ENCODE measurements at places on chromosomes 16 and 17. TPM values are rescaled to one million over a fixed set of nuclear protein-coding genes. Genes with fewer than 3 reads are reported as not detected.

DDX52 gene
- total RNA-seq: 21.2 TPM

TMEM132E gene
- total RNA-seq: 0.80 TPM

DEXI gene
- total RNA-seq: 50.4 TPM

CDH1 gene
- 1.0 TPM for total RNA-seq

ZNF267 gene
- 10.4 TPM for total RNA-seq

KRTAP9-3 gene
- total RNA-seq: not detected

GEMIN4 gene
- 9.8 TPM for total RNA-seq

GRCh38 chr17:8176998-8177731 is 985 bp upstream of the TMEM107 start:
- peak overlapping the region; percentile 78 for H3K4me3 ChIP-seq
- no peaks in the 10 kb centered on the region for H3K36me3 ChIP-seq
- peak overlapping the region; percentile 92 for H3K27ac ChIP-seq
- peaks cover 33% of the 10 kb centered on the region for H3K4me1 ChIP-seq

DNA sequence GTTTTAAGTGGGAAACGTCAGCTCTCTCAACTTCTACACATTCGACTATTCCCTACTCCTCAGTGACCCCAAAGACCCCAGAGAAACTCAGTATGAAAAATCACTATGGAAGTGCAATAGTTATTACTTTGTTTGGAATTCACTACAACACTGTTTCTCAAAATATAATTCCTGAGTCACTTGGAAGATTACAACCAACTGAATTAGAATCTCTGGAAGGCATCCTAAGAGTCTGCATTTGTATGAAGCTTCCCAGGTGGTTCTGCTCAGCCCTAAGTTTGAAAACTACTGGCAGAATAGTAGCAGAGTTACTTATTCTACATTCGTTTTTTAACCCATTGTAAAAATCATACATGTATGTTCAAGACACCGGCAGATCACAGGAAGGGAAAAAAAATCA is 525.6 kb downstream of the MAF start:
- H3K4me3 ChIP-seq: no peak overlapping the region
- no peaks in the 10 kb centered on the region for H3K27me3 ChIP-seq
- DNase-seq: peak; percentile 58
- no peak overlapping the region for H3K27ac ChIP-seq

DNA sequence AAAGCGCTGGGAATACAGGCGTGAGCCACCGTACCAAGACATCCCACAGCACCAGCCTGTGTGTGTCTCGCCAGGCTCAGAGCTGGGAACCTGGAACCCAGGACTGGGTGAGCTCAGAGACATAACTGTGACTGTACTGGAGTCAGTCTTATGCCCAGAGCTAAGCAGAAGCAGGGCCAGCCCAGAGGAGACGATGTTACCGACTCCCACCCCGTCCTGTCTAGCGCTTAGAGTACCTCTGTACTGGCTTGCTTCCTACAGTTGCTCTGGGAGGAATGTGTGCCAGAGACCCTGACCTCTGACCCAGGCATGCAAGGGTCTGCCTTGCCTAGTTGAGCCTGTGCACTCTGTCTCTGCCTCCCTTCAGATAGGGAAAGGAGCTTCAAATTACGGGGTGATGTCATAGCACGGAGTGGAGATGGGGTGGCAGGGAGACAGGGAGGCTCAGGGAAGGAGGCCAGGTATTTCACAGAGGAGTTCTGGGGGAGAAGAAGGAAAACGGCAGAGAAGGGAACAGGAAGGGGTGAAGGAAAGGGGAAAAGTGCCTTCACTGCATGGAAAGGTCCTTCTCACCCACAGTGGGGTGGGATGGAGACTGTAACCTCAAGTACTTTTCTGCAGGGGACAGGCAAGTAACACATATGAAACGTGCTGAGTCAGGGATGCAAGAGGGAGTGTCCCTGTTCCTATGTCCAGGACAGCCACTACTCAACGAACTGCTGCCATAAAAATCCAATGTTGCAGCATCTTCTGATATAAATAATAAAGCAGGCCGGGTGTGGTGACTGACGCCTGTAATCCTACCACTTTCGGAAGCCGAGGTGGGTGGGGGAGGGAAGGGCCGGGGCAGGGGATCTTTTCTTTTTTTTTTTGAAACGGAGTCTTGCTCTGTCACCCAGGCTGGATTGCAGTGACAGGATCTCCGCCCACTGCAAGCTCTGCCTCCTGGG is 5.8 kb upstream of the ARMC5 start:
- H3K27me3 ChIP-seq: no peaks in the 10 kb centered on the region
- H3K27ac ChIP-seq: peak overlapping the region; percentile 62
- peak; percentile 74 for DNase-seq
- H3K4me1 ChIP-seq: peaks cover 59% of the 10 kb centered on the region
- H3K4me3 ChIP-seq: no peak overlapping the region

DNA sequence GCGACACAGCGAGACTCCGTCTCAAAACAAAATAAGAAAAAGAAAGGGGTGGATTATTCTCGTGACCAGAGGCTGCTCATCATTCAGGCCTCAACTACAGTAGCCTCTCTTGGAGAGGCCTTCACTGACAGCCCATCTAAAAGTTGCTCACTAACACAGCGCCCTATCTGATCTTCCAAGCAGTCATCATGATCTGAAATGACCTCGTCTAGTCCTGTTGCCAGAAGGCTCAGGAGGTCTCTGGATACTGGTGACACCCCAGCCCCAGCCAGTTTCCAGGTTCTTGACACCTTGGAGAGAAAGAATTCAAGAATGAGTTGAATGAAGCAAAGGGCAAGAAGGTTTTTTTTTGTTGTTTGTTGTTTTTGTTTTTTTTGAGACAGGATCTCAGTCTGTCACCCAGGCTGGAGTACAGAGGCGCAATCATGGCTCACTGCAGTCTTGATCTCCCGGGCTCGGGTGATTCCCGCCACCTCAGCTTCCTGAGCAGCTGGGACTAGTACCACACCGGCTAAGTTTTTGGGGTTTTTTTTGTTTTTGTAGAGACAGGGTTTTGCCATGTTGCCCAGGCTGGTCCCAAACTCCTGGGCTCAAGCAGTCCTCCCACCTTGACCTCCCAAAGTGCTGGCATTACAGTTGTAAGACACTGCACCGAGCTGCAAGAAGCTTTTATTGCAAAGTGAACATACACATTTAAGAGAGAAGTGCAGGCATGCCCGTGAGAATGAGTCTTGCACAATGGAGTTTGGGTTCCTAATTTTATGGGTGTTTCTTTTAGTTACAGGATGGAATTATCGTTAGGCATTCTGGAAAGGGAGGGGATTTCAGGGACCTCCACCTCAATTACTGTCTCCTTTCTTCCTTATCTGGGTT is 2.7 kb upstream of the ZC3H7A start:
- peaks cover 4% of the 10 kb centered on the region for H3K36me3 ChIP-seq
- no peak for DNase-seq
- no peak overlapping the region for H3K27ac ChIP-seq
- peaks cover 34% of the 10 kb centered on the region for H3K4me1 ChIP-seq

DNA sequence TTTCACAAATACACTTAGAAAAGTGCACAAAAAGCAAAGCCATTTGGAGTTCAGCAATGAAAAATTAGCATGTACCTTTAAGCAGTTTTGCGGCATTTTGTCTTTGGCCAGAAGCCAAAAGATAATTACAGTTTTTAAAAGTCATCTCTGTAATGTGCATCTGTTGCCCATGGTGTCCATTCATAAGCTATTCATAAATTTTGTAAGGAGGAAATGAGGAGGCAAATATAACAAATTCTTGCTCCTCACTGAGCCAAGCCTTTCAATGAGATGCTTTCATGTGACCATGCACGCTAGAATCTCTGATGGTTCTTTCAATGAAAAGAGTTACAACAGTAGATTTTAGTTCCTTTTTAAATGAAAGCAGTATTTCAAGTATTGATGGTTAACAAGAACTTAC is 247.1 kb upstream of the MON1B start:
- H3K4me1 ChIP-seq: peaks cover 9% of the 10 kb centered on the region
- H3K27me3 ChIP-seq: no peaks in the 10 kb centered on the region
- no peak overlapping the region for H3K4me3 ChIP-seq
- H3K36me3 ChIP-seq: no peaks in the 10 kb centered on the region

DNA sequence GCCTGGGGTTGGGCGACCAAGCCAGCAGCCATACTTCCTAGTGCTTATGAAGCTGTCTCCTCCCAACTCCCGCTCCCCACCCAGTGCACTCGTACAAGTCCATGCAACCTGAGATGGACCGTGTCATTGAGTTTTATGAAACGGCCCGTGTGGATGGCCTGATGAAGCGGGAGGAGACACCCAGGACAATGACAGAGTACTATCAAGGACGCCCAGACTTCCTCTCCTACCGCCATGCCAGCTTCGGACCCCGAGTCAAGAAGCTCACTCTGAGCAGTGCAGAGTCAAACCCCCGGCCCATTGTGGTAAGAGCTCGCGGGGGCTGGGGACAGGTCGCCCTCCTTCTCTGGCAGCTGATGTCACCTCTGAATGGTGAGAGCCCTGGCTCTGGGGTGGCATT is 11.0 kb upstream of the KATNB1 start:
- no peaks in the 10 kb centered on the region for H3K36me3 ChIP-seq
- H3K4me1 ChIP-seq: no peaks in the 10 kb centered on the region
- H3K27ac ChIP-seq: no peak overlapping the region
- H3K27me3 ChIP-seq: no peaks in the 10 kb centered on the region
- no peak for DNase-seq

GRCh38 chr16:13036600-13036999 is 135.2 kb downstream of the SHISA9 start:
- DNase-seq: peak; percentile 74
- H3K4me3 ChIP-seq: no peak overlapping the region
- no peaks in the 10 kb centered on the region for H3K4me1 ChIP-seq
- no peaks in the 10 kb centered on the region for H3K27me3 ChIP-seq
- H3K36me3 ChIP-seq: no peaks in the 10 kb centered on the region

DNA sequence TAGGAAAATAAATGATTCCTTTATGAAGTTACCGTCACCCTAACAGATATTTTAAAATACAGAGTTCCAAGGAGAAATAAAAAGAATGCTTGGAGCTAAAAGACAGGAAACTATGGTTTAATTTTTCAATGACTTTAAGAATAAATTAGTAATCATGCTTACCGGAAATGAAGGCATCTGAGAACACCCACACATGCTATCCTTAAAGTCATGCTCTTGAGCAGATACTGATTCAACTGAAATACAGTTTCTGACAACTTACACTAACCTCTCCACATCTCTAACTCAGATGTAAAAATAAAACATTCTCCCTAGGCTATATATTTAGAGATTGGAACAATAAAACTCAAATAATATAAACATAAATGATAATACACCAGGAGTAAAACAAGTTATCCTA is 7.8 kb downstream of the PSMD12 start:
- no peak for DNase-seq
- no peaks in the 10 kb centered on the region for H3K4me1 ChIP-seq
- H3K27ac ChIP-seq: no peak overlapping the region
- H3K4me3 ChIP-seq: no peak overlapping the region
- H3K36me3 ChIP-seq: peaks cover 19% of the 10 kb centered on the region

GRCh38 chr16:26087091-26087490 is 395.3 kb downstream of the HS3ST4 start:
- H3K4me3 ChIP-seq: no peak overlapping the region
- no peak for DNase-seq
- no peaks in the 10 kb centered on the region for H3K27me3 ChIP-seq
- no peaks in the 10 kb centered on the region for H3K4me1 ChIP-seq
- H3K36me3 ChIP-seq: no peaks in the 10 kb centered on the region

GRCh38 chr17:16439303-16439791 is 24.0 kb downstream of the TRPV2 start:
- H3K4me3 ChIP-seq: peak overlapping the region; percentile 82
- peaks cover 43% of the 10 kb centered on the region for H3K4me1 ChIP-seq
- H3K36me3 ChIP-seq: peaks cover 38% of the 10 kb centered on the region
- peak overlapping the region; percentile 65 for H3K27ac ChIP-seq
- H3K27me3 ChIP-seq: no peaks in the 10 kb centered on the region

GRCh38 chr17:57518587-57519581 is 226.2 kb downstream of the CCDC182 start:
- peak overlapping the region; percentile 77 for H3K27ac ChIP-seq
- H3K4me1 ChIP-seq: peaks cover 42% of the 10 kb centered on the region

DNA sequence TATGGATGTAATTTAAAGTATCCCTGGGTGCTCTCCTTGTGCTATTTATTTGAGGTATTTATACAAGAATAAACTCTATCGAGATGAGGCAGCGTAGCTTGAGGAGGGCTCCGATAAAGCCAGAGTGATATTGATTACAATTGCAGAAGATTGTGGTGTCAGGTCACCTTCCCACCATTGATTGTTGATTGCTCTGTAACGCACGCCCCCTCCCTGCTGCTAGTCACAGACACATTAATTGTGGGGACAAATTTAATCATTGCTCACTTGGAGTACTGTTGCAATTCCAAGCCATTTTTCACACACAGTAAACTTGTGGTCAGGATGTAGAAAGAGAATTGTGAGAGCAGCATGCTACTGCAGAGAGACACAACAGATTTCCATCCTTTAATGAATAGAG is 75.4 kb downstream of the IRX3 start:
- no peaks in the 10 kb centered on the region for H3K36me3 ChIP-seq
- H3K4me1 ChIP-seq: peaks cover 25% of the 10 kb centered on the region
- no peak overlapping the region for H3K4me3 ChIP-seq
- no peak overlapping the region for H3K27ac ChIP-seq
- H3K27me3 ChIP-seq: peaks cover 9% of the 10 kb centered on the region
- no peak for DNase-seq

DNA sequence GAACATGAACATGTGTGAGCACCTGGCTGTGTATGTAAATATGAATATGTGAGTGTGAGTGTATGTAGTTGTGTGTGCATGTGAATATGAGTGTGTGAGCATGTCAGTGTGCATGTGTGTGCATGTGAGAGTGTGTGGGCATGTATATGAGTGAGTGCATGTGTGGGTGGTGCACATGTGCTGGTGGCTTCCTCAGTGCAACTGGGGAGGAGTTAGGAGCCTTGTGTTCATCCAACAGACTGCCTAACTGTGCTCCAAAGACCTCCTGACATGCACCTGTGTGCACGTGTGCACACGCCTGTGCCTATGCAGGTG is 1.4 kb downstream of the TMEM235 start:
- no peak overlapping the region for H3K4me3 ChIP-seq
- H3K4me1 ChIP-seq: peaks cover 52% of the 10 kb centered on the region
- no peaks in the 10 kb centered on the region for H3K36me3 ChIP-seq

- no peaks in the 10 kb centered on the region for H3K36me3 ChIP-seq
- no peaks in the 10 kb centered on the region for H3K4me1 ChIP-seq
- H3K27ac ChIP-seq: no peak overlapping the region
Measured at GRCh38 chr17:33832262-33832661, 422.8 kb upstream of the CCL2 start.

Measured in muscle of leg (tissue), 16 donors.